ENCODE measurements at places on chromosomes 2 and 18.
A peak's percentile ranks its signal among the peaks of the same experiment; 100 is the strongest.

- DNase-seq = no peak
Measured at GRCh38 chr2:218196974-218197373, 20.0 kb upstream of the ARPC2 start.

DNA sequence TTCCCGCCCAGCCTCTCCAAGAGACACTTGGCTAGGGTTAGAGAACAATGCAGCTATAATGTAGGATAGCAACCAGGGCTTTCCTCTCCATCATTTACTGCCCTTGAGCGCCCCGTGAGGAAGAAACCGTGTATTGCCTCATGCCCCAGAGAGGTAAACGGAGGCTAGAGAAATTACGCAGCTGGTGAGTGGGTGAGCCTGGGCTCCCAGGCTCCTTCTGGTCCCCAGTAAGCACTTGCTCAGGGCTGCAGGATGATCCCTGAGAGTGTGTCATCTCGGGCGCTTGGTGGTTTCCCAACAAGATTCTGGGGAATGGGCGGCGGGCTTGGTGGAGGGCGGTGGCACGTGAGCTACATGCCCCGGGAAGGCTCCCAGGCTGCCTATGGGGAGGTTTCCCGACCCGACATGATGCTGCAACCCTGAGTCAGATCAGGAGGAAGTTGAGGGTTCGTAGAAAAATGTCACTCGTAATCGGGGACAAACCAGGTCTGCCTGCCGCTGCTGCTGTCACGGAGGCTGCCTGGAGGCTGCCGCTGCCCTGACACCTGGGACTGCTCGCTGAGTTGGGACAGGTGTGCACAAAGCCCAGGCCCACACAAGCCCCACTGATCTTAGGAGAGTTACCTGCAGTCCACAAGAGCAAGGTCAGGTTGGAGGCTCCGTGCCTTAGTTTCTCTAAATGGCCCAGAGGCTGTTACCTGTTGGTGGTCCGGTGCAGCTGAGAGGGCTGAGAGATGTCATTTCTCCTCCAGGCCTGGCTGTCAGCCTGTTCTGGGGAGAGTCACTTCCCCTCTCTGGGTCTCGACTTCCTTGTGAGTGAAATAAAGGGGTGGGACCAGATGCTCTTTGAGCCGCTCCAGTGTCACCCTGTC, at the start of gene GPR55:
TSS of gene GPR55 (minus strand) at position 773 of the 872 bp plus-strand sequence. CDS start 14,280 bp downstream, outside the sequence.
- DNase-seq = no peak

DNA sequence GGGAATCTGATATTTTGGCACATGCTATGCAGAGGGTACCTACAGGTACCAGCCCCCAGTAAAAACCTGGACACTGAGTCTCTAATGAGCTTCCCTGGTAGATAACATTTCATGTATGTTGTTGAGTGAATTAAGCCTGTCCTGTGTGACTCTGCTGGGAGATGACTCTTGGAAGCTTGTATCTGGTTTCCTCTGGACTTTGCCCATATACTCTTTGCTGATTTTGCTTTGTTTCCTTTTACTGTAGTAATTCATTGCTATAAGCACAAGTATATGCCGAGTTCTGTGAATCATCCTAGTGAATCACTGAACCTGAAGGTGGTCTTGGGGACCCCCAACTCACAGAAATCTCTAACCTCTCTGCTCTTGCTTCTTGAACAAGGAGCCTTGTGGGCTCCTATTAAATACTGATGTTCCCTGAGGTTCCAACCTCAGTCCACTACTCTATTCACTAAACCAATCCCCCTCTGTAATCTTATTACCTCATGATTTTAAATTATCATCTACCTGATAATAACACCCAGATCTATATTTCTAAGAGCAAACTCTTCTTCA, 94.3 kb upstream of the WDSUB1 start:
- DNase-seq = no peak

DNA sequence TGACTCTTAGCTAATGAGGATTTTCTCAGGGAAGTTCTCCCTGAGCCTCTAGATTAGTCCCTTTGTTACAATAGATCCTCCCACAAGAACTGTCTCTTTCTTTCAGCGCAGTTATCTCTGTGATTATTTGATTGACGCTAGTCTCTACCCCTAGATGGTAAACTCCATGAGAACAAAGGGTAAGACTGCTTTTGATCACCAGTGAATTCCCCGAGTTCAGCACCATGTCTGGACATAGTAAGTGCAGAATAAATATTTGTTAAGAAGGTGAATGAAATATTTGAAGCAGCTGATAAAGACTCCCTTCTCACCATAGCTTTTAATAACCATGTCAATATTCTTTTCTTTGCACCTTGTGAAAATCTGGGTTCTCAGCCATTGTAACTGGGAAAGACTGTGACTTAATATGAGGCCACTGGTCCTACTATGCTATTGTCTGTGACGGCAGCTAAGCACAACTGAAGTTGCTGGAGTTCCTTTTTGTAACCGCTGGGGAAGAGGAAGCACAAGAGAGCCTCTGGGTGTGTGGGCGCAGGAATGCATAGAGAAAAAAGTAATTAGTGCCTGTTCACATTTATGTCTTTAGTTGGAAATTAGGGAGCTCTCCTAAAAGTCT, 214.7 kb downstream of the TGIF1 start:
- DNase-seq = no peak

- DNase-seq = no peak
Measured at GRCh38 chr2:46615986-46616485, 136.7 kb downstream of the TMEM247 start.

DNA sequence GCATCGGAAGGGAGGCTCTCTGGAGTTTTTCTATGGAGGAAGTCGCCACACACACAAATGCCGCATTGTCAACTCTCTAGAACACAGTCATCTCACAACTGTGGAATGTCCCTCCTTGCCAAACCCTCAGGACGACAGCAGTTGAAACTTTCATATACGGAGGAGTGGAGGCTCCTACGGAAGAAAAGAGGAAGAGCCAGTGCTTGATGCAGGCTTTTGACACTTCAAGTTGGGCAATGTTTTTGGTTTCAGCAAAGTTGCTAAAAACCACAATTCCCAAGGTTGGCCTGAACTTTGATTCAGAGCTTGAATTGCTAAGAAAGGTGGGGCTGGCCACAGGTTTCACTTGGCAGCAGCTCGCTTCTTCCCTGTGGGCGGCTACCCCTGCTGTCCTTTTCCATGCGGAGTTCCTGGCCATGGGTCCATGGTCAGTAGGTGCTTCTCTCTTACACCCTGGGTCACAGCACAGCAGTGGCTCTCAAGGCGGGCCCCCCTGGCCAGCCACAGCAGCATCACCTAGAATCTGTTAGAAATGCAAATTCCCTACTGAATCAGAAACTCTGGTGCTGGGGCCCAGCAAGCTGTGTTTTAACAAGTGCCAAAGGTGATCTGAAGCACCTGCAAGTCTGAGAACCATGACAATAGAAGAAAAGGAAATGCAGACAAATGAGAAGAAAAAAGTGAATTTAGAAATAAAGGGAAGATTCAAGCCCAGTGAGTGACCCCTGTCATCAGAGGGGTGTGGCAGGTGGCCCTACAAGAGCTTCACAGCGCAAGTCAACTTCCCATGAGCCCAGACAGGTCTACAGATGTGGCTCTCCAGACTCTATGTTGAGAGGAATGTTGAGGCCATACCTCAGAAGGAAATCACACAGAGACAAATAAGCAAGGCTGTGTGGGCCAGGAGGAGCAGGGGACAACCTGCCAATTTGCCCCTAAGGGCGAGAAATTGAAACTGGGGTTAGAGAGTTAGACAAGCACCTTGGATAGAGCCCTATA, 856.4 kb downstream of the RNF144A start:
- no peak for DNase-seq

DNA sequence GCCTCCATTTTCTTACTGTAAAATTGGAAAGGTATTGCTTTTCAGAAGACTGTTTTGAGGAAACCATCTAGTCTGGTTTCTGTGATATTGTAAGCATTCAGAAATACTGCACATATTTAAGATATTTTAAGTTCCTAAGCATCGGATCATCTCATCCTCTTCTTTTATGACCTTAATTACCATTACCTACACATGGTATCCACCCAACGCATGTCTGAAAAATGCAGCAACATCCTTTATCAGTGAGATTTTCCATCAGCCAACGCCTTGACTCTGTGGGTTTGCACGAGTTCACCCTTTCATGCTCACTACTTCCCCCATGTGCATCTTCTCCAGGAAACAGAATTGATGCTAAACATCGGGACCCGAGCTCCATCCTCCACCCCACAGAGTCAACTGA, 84.3 kb downstream of the COL4A4 start:
- no peak for DNase-seq

GRCh38 chr2:70104231-70105111, 17.2 kb downstream of the PCBP1 start:
- no peak for DNase-seq

DNA sequence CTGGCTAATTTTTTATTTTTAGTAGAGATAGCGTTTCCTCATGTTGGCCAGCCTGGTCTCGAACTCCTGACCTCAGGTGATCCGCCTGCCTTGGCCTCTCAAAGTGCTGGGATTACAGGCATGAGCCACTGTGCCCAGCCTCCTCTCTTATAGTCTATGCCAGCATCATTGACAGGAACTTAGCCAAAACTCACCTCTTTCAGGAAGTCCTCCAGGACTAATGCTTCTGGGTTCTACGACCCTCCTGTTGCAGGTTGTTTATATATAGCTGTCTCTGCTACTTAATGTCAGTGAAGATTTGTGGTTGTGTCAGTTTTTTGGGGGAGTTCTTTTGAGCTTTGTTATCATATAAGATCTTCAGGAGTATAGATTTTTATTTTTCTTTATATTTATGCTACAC, 112.1 kb upstream of the CDC42EP3 start:
- no peak for DNase-seq

GRCh38 chr2:106107509-106108131, 86.5 kb downstream of the UXS1 start:
- DNase-seq = no peak

DNA sequence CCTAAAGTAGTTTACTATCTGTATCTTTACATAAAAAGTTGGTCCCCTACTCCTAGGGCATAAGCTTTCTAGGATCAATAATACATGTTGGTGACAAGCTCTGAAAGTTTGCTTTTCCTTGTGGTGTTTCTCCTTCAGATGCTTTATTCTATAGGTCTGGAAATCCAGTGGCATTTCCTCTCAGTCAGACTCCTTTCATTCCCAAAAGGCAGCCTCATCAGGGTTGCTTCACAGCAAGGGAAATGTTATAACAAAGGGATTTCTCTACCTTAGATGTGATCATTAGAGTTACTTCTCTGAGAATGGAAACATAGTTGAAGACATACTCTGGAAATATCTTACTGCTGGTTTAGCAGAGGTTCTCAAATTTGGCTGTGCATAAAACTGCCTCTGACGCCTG, 1072.4 kb upstream of the ZEB2 start:
- no peak for DNase-seq

- no peak for DNase-seq
Measured at GRCh38 chr2:189542145-189542882, 38.3 kb downstream of the SLC40A1 start.

DNA sequence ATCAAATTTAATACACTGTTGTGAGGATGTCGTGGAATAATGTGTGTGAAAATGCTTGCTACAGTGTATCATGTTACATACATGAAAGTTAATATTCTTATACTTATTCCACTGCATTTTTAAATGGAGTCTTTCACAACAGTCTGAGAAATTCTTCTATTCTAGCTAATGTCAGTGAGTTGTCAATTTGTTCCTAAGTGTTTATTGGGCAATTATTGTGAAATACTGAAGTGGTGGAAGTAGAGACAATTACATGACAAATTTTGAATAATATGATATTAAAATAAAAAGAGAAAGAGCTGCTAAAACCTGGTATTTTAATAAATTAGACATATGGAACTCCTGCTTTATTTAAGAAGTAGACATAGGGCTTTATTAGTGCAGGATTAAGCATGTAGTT, 176.1 kb downstream of the PTPRM start:
- DNase-seq = no peak

DNA sequence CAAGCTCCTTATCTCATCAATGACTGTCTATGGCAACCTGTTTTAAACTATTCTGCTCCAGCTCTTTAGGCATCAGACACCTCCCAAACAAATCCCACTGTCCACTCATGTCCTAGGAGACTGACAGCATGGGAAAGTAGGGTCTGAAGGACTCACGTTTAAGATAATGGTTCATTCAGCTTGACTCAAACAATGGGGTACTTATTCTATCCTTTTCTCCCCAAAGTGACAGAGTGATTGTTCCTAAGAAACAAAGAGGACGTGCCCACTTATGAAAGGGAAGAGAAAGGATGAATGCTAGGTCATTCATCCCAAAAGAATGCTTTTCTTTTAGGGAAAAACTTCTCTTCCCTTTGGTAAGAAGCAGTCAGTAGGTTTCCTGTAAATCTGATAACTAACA, 41.9 kb downstream of the ALK start:
- DNase-seq = no peak

DNA sequence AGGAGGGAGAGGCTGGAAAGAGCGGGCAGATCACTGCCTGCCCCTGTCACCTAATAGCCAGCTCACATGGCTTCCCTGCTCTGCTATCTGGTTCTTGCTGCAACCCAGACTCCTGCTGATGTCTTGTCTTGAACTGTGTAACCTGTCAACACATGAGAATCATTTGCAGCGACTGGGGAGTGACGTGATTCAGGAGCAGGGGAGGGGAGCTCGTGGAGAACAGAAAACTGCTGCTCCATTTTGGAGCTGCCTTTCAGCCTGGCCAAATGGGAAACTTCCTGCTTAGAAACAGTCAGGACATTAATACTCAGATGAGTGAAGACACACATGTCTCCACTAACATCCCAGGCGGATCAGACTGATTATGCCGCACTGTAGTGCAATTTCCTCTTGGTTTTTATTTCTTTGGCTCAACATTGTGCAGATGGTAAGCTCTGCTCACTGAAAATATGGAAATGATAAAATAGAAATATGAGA, 38.1 kb downstream of the RPL37A start:
- peak; percentile 26 for DNase-seq

DNA sequence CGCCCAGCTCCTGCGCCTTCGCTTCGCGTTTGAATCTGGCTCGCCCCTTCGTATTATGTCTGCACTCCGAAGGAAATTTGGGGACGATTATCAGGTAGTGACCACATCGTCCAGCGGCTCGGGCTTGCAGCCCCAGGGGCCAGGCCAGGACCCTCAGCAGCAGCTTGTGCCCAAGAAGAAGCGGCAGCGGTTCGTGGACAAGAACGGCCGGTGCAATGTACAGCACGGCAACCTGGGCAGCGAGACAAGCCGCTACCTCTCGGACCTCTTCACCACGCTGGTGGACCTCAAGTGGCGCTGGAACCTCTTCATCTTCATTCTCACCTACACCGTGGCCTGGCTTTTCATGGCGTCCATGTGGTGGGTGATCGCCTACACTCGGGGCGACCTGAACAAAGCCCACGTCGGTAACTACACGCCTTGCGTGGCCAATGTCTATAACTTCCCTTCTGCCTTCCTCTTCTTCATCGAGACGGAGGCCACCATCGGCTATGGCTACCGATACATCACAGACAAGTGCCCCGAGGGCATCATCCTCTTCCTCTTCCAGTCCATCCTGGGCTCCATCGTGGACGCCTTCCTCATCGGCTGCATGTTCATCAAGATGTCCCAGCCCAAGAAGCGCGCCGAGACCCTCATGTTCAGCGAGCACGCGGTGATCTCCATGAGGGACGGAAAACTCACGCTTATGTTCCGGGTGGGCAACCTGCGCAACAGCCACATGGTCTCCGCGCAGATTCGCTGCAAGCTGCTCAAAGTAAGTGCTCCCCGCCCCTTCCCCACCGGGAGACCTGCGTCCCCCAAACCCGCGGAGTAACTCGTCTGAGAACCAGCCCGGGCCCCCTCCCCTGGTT, 453 bp downstream of the KCNJ3 start:
- DNase-seq = no peak

All from NCI-H2107 (cell line).